Motor neuron (in vitro differentiated cells): ENCODE measurements at places on chromosomes 5 and 9.
A peak's percentile ranks its signal among the peaks of the same experiment; 100 is the strongest.

GRCh38 chr5:142197098-142197497, 88.5 kb downstream of the NDFIP1 start:
- ATAC-seq, result no peak

DNA sequence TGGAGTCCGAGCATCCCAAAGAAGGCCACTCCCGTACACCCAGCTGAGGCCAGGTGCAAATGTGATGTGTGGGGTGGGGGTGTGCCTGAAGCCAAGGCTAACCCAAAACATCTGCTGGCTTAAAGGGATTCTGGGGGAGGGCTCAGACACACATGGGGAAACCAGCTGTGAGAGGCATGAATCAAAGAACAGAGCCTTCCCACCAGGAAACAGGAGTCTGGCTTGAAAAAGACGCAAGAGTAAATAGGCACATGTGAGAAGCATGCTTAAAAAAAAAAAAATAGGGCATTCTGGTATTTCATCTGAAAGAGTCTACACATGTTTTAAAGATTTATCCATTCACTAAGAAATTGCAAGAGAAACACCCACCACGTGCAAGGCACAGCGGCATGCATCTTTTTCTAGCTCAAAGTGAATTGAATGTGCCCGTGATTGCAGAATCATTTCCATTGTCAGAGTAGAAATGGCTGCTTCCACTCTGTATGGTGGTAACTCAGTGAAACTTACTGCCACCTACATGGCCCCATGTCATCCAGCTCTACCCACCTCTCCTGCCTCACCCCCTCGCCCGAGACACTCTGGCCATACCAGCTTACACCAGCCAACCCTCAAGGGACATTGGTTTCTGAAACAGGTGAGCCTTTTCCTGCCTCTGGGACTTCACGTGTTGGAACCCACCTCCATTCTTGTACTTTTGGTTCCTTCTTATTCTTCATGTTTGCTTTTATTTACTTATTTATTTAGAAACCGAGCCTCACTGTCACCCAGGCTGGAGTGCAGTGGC, 71.5 kb downstream of the SEMA5A start:
- ATAC-seq, result no peak

GRCh38 chr9:91873637-91874051, 76.4 kb downstream of the ROR2 start:
- peak; percentile 99 for ATAC-seq

- ATAC-seq, result no peak
Measured at GRCh38 chr5:53834500-53834899, 274.1 kb downstream of the NDUFS4 start.

- no peak for ATAC-seq
Measured at GRCh38 chr5:151627650-151628049, 36.5 kb upstream of the FAT2 start.

DNA sequence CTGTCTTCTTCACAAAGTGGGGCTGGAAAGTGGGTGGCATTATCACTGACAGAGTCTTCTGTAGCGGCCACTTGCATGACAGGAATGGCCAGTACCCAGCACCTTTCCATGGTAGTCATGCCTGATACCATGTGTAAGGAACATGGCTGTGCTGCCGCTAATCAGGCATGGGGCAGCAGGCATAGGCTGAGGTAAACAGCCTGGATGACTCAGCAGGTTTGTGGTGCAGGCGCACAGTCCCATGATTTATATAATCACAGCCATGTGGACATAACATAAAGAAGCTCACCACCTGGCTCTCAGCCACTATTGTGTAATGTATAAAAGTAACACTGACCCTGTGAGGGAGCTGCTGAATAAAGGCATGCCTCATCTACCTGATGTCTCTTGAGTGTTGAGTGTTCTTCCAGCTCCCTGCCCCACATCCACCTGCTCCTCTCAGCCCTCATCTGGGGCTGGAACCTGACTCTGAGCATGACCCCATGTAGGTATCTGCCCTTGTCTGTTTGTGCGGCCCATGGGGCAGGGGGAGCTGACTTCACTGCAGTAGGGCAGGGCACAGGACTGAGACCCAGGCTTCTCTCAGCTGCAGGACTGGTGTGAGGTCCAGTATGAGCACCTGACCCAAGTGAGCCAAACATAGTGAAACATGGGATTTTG, 13.2 kb upstream of the ICE1 start:
- no peak for ATAC-seq

GRCh38 chr5:169216866-169217265, 84.1 kb downstream of the SLIT3 start:
- no peak for ATAC-seq

DNA sequence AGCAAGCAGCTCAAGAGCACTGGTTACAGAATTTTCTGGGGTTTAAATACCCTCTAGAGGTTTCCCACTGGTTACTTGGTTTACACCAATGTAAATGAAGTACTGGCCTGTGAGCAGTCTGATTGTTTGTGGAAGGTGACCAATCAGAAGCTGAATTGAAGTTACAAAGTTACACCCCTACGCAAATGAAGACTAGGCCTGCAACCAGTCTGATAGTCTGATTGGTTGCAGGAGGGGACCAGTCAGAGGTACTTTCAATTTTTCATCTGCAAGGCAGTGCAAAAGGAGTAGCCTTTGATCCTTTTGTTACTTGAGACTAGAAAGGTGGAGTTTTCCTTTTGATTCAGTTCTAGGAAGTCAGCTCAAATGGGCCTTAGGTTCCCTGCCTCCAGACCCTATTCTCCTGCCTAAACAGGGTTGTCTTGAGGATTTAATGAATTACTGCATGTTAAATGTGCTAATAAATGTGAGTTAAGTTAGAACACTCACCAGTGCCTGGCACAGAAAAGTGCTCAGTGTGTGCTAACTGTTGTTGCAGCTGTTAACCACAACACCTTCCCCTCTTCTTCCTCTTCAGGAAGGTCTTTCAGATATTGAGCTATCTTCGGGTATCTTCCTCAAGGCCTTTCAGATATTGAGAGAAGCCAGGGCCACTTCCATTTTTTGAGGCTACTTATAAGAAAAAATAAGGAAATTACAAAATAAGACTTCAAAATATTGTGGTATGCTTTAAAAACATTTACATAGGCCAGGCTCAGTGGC, 32.1 kb upstream of the CLINT1 start:
- ATAC-seq, result no peak

DNA sequence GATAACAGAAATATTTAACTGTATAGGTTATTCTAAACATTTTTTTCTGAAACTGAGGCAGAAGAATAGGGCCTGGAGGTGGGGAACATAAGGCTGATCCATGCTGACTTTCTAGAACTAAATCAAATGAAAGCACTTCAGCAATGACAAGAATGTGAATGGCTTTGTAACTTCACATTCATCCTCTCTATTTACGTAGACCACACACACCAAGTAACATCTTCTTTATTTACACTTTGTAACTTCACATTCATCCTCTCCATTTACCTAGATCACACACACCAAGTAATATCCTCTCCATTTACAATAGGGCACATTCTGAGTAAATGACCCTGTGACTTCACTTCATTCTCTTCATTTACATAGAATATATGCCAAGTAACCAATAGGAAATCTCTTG, 251.8 kb upstream of the CDH9 start:
- no peak for ATAC-seq
